ENCODE measurements at places on chromosomes 6 and 20.

GRCh38 chr6:16697437-16698161 is 63.7 kb downstream of the ATXN1 start:
- DNase-seq: peak; percentile 56

GRCh38 chr6:150685860-150686259 is 86.2 kb downstream of the PLEKHG1 start:
- DNase-seq: peak; percentile 9

DNA sequence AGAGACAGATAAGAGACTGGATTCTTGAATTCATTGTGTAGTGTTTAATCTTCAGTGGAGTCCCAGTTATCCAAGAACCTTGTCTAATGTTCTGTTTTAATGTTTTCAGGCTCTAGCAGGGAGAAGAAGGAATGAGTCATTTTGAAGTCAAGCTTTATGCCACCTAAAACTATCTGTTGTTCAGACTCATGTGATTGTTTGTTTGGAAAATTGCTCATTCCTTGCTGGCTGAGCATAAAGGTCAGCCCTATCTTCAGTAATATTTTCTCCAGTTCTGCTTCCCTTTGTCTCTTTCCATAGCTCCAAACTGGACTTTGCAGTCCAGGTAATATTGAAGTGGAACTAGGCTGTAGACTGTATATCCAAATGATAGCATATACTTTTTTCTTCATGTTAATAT is 34.2 kb downstream of the CLVS2 start:
- no peak for DNase-seq

- no peak for DNase-seq
Measured at GRCh38 chr20:40913224-40914185, 115.1 kb upstream of the TOP1 start.

GRCh38 chr6:31689249-31690110 is 8.6 kb upstream of the LY6G5C start:
- no peak for DNase-seq

DNA sequence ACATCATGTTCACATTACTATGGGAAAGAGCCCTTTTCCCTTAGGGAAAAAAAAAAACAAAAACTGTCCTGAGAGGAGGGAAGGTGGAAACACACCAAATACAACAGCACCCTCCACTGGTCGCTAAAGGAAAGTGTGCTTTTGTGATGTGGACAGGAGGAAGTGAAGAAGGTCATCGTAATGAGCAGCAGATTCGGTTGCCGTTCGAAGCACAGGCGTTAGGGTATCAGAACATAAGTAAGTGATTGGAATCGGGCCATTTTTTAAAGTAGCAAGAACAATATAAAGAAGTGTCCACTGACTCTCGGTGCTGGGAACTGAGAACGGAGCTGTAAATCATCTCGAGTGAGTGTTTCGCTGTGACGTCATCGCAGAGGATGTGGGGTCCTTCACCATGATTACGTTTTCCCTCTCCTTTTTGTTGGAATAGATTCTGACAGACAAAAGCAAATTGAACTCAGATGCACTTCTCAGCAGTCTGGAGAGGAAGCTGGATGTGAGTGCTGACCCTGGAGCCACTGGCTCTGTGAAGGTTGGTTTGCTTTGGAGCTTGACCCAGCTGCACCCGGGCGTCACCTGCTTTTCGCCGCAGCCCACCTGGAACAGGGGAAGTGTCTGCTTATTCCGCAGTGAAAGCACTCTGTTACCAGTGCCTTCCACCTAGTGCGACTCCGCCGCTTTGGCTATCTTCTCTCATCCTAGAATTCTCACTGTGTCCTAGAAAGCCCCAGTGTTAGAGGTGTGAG is 203.6 kb upstream of the GMDS start:
- peak; percentile 89 for DNase-seq

GRCh38 chr20:57612436-57612835 is 7.8 kb downstream of the ZBP1 start:
- DNase-seq: no peak

DNA sequence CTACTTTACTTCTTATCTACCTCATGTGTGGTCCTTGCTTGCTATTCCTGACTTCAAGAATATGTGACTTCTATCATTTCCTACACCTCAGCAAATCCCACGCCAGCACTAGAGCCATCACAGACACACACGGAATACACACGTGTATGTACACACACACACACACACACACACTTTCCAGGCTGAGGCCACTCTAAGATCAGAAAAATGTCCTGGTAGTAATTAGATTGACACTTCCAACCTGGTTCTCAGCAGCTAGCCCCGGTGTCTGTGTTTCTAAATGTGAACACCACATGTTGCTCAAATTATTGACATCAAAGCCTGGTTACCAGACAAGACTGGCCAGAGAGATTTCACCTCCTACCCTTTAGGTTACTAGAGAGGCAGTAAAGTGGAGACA is 54.1 kb upstream of the SASH1 start:
- DNase-seq: no peak

- no peak for DNase-seq
Measured at GRCh38 chr6:80674669-80675068, 568.2 kb downstream of the BCKDHB start.

- peak; percentile 98 for DNase-seq
Measured at GRCh38 chr20:37202267-37202943, 23.1 kb upstream of the MROH8 start.

- peak; percentile 81 for DNase-seq
Measured at GRCh38 chr6:5936631-5937030, 70.1 kb downstream of the NRN1 start.

- DNase-seq: no peak
Measured at GRCh38 chr6:23681743-23682142, 444.3 kb upstream of the NRSN1 start.

DNA sequence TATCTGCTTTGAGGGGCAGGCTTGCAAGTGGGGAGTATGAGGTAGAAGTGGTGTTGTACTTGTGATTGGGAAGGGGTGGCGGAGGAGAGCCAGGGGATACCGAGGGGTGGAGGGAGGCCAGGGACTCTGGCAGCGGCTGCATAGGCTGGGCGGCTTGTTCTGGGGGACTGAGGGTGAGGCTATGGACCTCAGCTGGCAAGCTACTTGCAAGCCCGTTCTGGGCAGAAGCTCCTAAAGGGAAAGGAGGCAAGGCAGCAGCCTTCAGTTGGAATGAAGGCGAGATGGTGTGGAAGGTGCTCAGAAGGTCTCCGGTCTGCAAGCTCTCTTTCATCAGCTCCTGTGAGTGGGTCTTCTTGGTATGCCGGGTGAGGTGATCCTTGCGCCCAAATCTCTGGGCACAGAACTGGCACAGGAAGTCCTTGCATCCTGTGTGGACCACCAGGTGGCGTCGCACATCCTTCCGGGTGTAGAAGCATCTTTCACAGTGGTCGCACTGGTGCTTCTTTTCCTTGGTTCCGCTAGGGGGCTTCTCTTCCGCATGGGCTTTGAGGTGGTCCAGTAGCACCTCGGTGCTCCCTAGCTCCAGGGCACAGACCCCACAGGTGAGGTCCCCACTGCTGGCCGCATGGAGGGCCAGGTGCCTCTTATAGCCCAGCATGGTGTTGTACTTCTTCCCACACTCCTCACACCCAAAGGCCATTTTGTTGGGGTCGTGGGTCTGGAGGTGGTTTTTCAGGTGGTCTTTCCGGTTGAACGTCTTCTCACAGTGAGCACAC is 66.0 kb downstream of the PLAGL1 start:
- DNase-seq: peak; percentile 55

All from fibroblast of skin of back (primary cell).